ENCODE measurements at places on chromosomes 7 and 10.

DNA sequence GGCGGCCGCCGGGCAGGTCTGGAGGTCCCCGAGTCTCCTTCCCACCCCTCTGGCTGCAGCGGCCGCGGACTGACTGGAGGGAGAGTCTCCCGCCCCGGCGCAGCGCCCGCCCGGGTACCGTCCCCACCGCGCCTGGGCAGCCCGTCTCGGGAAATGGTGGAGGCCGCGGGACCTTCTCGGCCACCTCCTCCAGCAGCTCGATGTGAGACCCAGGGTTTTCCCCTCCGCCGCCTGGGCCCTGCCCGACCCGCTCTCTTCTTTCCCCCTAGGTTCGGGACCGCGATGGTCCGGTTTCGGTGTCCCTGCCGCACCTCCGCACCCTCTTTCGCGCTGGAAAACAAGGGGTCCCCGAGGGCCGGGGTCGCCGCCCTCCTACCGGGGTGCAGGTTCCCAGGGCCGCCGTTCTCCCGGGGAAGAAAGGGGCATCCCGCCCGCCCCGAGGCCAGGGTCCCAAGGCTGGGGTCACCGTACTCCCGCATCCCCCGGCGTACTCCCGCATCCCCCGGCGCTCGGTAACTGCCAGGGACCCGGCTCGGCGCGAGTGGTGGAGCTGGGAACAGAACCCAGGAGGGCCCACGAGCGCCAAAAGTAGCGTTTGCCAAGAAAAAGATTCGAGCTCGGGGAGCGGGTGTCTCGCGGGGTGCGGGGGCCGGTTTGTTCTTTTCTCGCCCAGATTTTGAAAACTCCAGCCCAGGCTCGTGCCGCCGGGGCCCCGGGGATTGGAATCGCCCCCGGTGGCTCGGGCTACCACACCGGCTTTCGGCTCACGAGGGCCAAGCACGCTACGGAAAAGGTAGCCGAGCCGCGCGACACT lies 3.4 kb downstream of the TNRC18 start:
- no peak for DNase-seq

GRCh38 chr10:88541116-88541626 lies 41.9 kb downstream of the RNLS start:
- DNase-seq: no peak

GRCh38 chr7:123682690-123683089 lies 27.0 kb downstream of the LMOD2 start:
- peak; percentile 26 for DNase-seq

DNA sequence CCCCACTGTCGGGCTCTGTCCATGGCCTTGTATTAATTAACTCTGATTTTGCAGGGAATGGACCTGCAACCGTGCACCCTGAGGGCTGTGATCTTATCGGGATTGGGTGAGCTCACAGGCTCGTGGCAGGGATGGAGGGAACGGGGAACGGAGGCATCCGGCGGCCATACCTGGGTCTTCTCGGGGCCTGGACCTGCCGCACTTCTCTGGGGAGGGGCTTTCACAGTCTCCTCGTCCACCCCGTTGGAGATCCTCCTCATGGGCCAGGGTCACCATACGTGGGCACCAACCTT lies 57.5 kb upstream of the SHH start:
- DNase-seq: no peak

- DNase-seq: no peak
Measured at GRCh38 chr7:92053312-92053711, 81.0 kb downstream of the CYP51A1 start.

DNA sequence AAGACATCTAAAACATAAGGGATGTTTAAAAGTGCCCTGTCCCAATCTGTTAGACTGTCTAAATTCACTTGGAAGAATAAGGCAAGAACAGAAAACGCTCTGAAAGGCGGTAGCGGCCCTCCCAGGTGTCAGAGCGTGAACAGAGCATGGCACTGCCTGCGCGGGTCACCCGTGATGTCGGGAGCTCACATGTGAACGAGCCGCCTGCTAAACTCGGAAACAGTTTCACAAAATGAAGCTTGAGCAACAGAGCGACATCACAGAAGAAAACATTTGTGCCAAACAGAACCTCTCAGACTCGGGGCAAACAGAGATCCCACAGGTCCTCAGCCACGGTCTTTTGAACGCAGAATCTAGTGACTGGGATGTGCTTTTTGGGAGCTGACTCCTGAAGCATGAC lies 12.8 kb downstream of the BRI3 start:
- no peak for DNase-seq

- no peak for DNase-seq
Measured at GRCh38 chr10:24589265-24589664, 134.4 kb downstream of the ARHGAP21 start.

DNA sequence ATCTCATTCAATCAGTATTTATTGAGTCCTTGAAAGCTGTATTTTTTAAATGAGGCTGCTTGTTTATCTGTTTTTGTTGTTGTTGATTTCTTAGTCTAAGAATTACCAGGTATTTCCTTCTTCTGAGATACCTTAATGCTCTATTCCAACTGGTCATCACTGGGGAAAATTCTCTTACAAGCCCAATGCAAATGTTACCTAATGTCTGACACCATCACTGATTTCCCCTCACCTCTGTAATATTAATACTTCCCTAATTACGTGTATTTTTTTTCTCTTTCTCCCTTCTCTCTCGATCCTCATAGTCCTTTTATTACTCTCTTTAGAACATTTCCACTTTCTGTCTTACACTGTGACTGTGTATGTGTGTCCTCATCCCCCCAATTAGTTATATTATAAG lies 13.9 kb downstream of the HDAC9 start:
- DNase-seq: no peak

- DNase-seq: no peak
Measured at GRCh38 chr7:69625798-69626197, 27.5 kb downstream of the AUTS2 start.

GRCh38 chr7:150735596-150736358 lies 1.4 kb upstream of the GIMAP5 start:
- peak; percentile 95 for DNase-seq

DNA sequence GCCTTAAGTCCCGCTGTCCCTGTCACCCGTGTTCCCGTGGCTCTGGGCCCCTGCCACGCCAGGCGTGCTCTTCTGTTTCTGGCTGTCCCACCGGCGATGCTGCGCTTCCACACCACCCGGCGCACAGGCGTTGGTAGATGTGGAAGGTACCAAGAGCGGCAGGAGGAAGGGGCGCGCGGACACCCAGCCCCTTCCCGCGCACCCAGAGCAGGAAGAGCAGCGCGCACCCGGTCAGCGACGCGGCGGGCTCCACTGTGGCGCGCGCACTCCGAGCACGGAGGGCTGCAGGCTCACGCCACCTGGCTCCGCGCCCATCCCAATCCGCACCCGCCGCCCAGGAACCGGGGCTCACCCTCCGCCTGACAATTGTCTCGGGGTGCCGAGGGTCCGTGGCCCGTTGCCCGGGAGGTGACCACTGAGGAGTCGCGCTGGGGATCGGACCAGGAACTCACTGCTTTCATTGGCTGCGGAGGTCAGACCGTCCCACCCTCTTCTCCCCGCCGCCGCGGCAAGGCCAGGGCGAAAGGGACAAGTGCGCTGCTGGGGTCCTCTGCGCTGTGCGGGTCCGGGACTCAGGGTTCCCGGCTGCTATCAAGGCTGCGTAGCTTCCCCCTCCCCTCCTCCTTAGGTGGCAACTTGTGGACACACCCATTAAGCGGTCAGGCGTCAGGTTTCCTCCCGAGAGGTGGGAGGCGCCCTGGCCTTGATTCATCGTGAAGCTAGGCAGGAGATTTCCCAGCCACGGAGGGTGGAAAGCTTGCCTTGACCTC lies 121.6 kb upstream of the ZNF92 start:
- DNase-seq: peak; percentile 76

GRCh38 chr7:1081931-1082401 lies 5.9 kb upstream of the GPER1 start:
- peak; percentile 28 for DNase-seq

DNA sequence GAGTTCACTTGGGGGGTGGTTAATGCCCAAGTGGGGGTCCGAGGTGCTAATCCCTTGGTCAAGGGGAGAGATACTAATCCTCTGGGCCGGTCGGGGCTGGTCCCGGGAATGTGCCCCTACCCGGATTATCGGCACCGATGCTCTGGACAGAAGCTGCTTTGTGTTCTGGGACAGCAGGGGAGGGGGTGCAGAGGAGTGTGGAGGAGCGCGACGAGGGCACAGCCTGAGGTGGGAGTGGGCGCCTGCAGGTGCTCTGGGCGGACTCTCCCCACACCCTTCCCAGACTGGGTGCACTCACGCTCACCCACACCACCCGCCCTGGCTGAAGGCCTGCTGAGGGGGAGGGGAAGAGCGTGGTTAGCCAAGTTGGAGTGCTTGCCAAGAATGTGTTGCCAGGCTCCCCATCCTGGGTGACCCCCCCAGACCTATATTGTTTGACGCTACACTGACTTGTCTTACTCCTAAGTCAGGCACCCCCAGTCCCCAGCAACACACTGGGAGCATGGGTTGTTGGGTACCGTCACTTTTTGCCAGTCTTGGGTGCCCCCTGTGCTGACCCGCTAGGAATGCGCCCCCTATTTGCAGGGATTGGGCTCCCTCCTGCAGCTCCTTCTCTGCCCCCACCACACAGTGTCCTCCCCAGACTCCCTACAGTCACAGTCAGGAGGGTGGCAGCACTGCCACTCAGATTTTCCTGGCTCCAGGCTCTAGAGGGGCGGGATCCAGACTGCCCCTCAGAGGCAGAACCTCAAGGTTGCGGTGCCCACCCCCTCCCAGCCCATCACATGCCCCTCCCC lies 1.2 kb downstream of the SLC4A2 start:
- DNase-seq: peak; percentile 5

- no peak for DNase-seq
Measured at GRCh38 chr7:132152131-132152889, 424.0 kb downstream of the PLXNA4 start.

GRCh38 chr10:129845111-129845753 lies 118.8 kb downstream of the EBF3 start:
- DNase-seq: no peak

DNA sequence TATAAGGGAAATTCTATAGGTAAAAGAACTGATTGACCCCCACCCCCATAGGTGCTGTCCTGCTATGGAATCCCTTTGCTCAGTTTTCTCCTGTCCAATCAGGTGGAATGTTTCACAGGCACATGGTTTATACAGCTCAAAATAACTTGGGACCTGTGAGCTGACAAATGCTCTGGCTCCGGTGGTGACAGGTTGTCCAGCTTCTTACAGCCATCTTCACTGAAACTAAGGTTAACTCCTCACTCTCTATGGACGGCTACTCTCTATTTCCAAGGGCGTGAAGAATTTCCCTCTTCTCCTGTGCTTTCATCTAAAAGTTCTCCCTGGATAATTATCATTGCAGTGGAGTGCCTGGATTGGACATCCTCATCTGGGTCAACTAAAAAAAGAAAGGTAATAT lies at the start of gene MYPN:
MYPN (plus strand) TSS at position 158 of the 400 bp plus-strand sequence. CDS start 11,951 bp downstream, outside the sequence.
- DNase-seq: no peak

DNA sequence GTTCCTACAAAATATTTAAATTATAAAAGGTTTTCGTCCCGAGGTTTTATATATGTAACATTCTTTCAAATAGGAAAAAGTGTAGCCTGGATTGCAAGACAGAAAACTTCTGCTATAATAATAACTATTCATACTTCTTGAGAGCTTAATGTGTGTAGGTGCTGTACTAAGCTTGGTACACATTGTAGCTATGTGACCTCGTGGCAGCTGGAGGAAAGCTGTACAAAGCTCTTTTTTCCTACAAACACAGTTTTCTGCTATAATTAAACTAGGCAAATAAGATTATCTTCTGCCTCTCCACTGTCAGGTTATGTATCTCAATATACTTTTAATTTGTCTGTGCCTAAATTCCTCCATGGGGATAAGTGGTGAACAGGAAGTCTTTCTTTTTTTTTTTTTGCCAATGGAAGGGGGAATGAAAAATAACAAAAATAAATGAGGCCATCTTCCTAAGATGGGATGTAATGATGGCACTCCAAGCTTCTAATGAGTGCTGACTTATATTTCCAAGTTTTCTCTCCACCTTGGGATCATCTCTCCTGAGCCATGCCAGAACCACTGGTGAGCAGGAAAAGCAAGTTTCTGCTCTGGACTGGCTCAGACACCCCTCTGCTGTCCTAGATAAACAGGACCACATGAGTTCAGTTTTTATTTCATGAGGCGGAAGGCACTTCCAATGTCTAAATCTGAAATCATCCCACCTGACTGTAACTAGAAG lies 9.9 kb downstream of the SGMS1 start:
- no peak for DNase-seq

GRCh38 chr7:74026903-74027682 lies 880 bp upstream of the ELN start:
- DNase-seq: peak; percentile 50

DNA sequence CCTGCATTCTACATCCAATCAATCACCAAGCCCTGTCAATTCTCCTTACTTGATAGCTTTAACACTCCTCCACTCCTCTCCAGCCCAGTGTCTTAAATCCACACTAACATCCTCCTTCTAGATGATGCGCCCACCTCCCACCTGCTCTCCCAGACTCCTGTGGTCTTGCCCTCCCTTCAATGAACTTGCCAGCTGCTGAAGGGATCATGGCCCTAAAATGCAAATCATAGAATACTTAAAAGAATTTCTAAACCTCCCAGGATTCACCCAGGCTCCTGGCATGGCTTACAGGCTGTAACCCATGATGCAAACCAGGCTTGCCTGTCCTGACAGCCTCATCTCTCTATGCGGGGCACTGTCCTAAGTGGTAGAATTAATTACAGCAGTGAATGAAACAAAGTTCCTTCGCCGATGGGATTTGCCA lies 43.6 kb downstream of the SYPL1 start:
- DNase-seq: no peak

DNA sequence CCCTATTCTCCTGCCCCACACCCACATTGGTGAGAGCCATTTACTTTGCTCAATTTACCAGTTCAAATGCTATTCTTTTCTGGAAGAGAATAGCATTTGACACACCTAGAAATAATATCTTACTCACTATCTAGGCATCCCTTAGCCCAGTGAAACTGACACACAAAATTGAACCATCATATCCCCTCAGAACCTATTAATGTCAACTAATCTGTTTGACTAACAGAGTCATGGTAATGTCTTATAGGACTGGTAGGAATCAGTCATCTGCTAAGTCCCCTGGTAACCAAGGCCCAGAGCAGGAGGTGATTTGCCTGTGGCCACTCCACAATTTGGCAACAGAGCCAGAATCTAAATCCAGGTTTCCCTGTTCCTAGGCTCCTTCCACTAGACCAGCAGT lies 63.3 kb downstream of the PPP1R3C start:
- no peak for DNase-seq

DNA sequence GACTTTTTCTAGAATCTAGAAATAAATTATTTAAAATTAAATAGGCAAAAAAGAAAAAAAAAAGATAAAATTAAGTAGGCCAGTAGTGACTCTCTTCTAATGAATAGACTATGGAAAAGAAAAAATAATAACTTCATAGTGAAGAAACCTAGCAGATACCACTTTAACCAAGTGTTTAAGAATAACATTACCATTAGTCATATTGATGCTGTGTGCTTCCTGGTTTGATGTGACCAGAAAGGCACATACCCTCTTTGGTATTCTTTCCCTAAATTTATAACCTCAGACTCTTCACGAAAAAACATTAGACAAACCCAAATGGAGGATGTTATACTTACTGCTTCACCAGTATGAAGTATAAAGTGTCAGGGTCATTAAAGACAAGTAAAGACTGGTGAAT lies 42.6 kb downstream of the KIF20B start:
- DNase-seq: no peak
